ENCODE measurements at places on chromosomes 13 and 19.

DNA sequence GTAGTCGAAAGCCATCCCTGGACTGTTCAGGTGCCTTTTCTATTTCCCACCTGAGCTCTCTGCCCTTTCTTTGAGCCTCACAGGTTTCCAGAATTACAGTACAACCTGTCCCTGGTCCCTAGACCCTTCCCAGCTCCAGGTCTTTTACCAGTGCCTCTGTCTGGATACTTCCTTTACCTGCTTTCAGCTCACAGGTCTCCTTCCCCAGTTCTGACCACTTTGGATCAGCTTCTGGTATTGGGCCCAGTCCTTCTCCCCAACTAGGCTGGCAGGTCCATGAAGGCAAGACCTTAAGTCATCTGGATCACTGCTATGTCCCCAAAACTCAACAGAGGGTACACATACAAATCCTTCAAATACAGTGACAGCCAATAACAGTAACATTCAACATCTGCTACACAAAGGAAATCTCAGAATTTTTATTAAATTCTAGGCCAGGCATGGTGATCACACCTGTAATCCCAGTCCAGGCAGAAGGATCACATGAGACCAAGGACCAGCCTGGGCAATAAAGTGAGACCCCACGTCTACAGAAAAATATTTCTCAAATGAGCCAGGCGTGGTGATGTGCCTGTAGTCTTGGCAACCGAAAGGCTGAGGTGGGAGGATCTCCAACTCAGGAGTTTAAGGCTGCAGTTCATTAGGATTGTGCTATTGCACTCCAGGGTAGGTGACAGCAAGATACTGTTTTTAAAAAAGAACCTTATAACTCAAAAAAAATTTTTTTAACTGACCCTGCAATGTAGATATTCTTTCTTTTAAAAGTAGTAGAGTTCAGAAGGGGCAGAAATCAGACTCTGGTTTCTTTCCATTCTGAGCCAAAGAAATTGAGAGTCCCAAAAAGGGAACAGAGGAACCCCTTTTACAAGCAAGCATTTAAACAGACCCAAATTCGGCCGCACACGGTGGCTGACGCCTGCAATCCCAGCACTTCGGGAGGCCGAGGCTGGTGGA is 1.3 kb downstream of the RPS16 start:
- DNase-seq: no peak

DNA sequence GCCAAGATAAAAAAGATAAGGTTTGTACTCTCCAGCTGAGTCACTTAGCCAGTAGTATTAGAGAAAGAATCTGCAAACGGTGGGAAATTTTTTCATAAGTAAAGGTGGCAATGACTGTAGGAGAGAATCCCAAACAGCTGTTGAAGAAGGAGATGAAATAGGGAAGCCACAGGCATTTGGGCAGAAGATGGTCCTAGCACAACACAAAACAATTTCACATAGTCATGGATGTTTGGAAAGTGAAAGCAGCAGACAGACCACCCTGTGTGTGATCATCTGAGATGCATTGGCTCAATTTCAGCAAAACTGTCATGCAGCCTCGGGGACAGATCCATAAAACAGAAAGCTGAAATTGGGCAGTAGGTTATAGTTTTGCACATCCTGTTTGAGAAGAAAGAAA is 2832.4 kb downstream of the PCDH9 start:
- DNase-seq: no peak

GRCh38 chr13:72537395-72537780 is 190.0 kb downstream of the MZT1 start:
- no peak for DNase-seq

DNA sequence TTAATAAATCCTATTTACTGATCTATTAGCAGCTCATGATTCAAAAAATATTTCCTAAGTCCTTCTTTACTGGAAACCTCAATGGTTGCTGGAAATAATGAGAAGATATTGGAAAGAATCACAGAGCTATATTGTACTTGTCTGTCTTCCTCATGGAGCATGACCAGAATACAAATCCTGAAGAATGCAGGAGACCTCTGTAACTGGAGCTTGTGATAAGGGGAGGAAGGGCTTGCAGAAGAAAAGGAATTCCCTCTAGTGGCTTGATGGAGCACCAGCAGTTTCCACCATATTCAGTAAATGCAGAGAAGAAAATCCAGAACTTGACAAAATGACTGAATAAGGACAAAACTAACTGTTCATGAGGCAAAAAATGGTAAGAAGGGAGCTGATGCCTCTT is 1333.1 kb downstream of the EFNB2 start:
- DNase-seq: no peak

GRCh38 chr13:38685974-38686576 is 802 bp upstream of the FREM2 start:
- DNase-seq: no peak

DNA sequence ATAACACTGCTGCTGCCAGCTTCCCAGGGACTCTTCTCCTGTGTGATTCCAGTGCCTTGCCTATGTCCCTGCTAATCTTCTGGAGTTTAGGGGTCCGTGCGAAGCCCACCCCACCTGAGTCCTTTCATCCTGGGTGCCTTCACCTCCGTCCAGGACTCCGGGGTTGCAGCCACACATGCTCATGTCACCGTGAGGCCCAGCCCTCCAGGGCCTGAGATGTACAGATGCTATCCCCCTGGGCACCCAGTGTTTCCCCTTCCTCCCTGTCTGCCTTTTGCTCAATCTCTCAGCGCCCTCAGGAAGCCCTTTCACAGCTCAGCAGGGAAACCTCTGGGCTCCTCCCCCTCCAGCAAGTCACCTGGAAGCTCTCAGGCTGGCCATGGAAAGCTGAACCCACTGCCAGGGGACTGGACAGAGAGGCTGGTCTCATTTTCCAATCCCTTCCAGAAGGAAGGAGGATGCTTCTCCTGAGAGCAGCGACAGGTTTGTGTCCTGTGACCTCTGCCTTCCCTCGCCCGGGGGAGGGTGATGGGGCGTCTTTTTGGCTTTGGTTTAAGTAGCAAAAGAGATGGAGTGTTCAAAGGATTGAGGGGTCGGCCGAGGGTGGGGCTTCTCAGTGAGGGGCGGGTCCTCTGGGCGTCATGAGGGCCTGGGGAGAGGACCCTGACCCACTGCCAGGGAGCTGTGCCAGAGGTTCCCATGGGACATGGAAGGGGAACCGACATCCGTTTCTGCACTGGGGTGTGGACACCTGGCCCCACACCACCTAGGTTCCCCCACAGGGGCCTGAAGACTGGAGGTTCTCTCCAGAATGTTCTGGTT is 30.8 kb upstream of the TFDP1 start:
- no peak for DNase-seq

GRCh38 chr13:50386541-50387050 is 371.4 kb downstream of the KCNRG start:
- DNase-seq: no peak

DNA sequence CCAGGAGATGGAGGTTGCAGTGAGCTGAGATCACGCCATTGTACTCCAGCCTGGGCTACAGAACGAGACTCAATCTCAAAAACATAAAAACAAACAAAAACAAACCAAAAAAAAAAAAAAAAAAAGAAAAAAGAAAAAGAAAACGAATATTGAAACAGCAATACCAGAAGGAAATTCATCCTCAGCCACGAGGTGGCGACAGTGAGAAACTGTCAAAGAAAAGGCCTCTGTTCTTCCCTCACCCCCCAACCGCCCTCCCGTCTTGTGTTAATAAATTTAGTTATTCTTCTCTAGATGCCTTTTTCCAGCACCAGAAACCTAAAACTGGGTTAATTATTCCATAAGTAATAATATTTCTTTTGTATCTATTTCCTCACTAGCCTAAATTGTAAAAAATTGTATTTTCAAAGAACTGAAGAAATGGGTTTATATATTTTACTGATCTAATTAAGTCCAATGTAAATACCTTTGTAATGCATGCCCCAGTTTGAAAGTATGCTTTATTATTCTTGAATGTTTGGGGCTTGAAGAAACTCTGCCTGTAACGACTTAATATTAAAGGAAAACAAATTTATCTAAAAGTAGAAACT is 38.6 kb downstream of the LIG4 start:
- peak; percentile 7 for DNase-seq

DNA sequence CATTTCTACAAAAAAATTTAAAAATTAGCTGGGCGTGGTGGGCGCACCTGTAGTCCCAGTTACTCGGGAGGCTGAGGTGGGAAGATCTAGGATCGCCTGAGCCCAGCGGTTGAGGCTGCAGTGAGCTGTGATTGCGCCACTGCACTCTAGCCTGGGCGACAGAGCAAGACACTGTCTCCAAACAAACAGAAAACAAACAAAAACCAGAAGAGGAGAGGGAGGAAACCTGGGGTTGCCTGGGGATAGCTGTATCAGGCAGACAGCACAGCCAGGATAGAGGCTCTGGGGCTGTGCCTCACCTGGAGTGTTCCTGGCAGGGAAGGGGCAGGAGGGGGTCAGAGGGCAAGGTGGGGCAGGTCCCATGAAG is 2.6 kb upstream of the POLR2E start:
- no peak for DNase-seq

GRCh38 chr13:24180750-24181377 is 20.3 kb downstream of the SPATA13 start:
- DNase-seq: no peak

- no peak for DNase-seq
Observed at GRCh38 chr13:62524498-62524897, 1108.8 kb upstream of the PCDH20 start.

DNA sequence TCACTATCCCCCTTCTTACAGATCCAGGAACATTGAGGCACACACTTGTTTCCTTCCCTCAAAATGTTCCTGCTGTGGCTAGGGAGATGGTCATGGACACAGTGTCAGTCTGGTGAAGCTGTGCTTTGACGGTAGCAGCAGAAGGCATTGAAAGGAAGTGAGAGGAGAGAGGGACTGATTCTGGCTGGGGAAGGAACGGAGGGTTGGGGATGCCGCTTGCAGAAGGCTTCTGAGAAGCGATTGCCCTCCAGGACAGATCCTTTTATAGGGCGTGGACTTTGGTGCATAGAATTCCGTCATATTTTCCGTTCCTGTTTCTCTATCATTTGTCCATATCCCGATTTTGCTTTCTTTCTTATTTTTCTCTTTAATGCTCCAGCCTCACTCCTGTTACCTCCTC is 14.1 kb upstream of the MYH14 start:
- no peak for DNase-seq

- no peak for DNase-seq
Observed at GRCh38 chr19:23855676-23856075, 59.0 kb upstream of the ZNF726 start.

- no peak for DNase-seq
Observed at GRCh38 chr13:106151056-106151699, 384.3 kb downstream of the EFNB2 start.

DNA sequence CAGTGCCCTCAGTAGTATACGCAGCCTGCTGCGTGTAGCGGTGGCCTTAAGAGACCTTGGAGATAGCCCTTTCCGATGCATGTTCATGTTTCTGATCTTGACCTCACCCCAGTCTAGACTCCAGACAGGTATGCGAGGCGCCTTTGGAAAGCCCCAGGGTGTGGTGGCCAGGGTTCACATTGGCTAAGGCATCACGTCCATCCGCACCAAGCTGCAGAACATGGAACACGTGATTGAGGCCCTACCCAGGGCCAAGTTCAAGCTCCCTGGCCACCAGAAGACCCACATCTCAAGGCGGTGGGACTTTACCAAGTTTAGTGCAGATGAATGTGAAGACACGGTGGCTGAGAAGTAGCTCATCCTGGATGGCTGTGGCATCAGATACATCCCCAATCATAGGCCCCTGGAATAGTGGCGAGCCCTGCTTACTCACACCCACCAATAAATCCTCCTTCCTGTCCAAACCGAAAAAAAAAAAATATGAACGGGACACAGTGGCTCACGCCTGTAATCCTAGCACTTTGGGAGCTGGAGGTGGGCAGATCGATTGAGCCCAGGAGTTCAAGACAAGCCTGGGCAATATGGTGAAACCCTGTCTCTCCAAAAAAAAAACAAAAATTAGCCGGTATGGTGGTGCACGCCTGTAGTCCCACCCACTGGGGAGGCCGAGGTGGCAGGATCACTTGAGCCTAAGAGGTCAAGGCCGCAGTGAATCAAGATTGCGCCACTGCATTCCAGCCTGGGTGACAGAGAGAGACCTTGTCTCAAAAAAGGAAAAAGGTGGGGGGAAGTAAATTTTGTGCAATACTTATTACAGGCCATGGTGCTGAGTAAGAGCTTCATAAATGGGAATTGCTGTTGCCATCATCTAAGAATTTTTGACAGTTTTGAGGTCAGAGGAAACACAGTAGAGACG is 12.4 kb upstream of the CBLC start:
- no peak for DNase-seq

GRCh38 chr13:114146629-114147028 is 14.2 kb upstream of the RASA3 start:
- no peak for DNase-seq

GRCh38 chr13:92451060-92451459 is 775.5 kb upstream of the GPC6 start:
- no peak for DNase-seq

- no peak for DNase-seq
Observed at GRCh38 chr13:111315347-111315995, 5.0 kb upstream of the TEX29 start.

- DNase-seq: no peak
Observed at GRCh38 chr13:87669379-87669978, 1.7 kb upstream of the SLITRK5 start.

GRCh38 chr13:48810013-48810412 is 156.3 kb downstream of the CYSLTR2 start:
- no peak for DNase-seq

GRCh38 chr19:58509731-58510083 is 2.1 kb downstream of the SLC27A5 start:
- DNase-seq: no peak

DNA sequence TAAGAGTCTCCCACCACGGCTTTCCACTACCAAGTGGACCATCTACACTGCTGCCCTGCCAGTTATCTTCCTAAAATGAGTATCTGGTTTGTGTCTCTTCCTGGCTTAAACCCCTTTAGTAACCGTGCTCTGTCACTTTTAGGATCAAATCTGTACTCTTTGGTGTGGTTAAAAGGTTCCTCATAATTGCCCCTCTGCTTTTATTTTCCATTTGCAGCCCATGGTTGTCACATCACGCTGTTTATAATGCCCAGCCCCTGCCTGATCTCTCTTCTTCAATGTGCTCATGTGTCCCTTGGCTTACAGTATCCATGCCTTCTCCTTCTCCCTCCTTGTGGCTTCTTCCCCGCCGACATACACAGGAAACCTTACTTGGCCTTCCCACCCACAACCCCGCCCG is 100.1 kb downstream of the DGKH start:
- no peak for DNase-seq

All from hematopoietic multipotent progenitor cell treated with erythropoietin and hydrocortisone succinate and interleukin-3 and kit ligand, for 17 days (in vitro differentiated cells).